Spinal cord (tissue), 10 donors: ENCODE measurements at places on chromosomes 5 and 9.
A peak's percentile ranks its signal among the peaks of the same experiment; 100 is the strongest.

- peak overlapping the region; percentile 84 for H3K4me3 ChIP-seq
- peak; percentile 25 for DNase-seq
- H3K4me1 ChIP-seq: peaks cover 21% of the 10 kb centered on the region
- no peaks in the 10 kb centered on the region for H3K36me3 ChIP-seq
These were observed 1.4 kb downstream of the ZSWIM6 start for GRCh38 chr5:61333321-61333953.

DNA sequence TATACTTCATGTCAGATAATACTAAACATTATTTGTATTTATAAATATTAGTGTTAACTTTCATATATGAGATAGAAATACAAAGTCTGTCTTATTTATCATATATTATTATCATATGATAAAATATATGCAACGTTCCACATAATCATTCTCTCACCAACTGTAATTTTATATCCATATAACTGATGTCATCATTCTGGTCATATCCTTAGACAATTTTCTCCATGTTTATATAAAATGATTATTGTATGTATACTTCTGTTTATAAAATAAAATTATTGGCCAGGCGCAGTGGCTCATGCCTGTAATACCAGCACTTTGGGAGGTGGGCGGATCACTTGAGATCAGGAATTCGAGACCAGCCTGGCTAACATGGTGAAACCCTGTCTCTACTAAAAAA, 2007.1 kb downstream of the EFNA5 start:
- no peak for DNase-seq
- no peak overlapping the region for H3K27ac ChIP-seq
- H3K4me1 ChIP-seq: no peaks in the 10 kb centered on the region
- H3K4me3 ChIP-seq: no peak overlapping the region

- no peaks in the 10 kb centered on the region for H3K36me3 ChIP-seq
- H3K4me1 ChIP-seq: peaks cover 10% of the 10 kb centered on the region
- DNase-seq: peak; percentile 86
- H3K4me3 ChIP-seq: no peak overlapping the region
- H3K27ac ChIP-seq: peak overlapping the region; percentile 30
These were observed 16.0 kb downstream of the ZNF462 start for GRCh38 chr9:106878934-106879333.

GRCh38 chr5:67192719-67193438, 3.7 kb downstream of the CD180 start:
- H3K27me3 ChIP-seq: no peaks in the 10 kb centered on the region
- no peak overlapping the region for H3K4me3 ChIP-seq
- H3K36me3 ChIP-seq: no peaks in the 10 kb centered on the region
- no peak for DNase-seq
- peak overlapping the region; percentile 3 for H3K27ac ChIP-seq

DNA sequence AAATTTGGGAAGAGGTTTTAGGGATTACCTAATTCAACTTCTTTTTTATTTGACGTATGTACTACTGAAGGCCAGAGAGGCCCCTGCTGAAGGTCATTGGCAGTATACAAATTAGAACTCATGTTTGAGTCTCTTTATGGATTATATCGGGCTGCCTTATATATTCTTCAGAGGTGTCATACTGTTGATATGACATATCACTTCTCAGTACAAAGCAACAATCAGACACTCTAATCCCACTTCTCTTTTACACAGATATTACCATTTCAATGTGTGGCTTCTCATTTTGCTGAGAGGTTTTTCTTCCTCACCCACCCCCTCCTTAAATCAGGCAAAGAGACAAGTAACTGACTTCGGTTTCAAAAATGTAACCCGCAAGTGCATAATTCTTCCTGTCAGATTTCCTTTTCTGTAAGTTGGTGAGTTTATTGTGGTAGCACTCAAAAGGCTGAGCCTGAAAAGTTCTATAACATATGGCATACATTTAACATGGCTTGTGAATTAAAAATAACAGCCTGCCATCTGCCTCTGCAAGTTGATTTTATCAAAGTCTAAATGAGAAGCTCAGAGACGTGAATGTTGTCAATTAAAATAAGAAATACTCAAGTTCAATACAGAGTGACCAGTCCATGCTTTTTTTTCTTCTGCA, 163.6 kb upstream of the RORB start:
- H3K27me3 ChIP-seq: no peaks in the 10 kb centered on the region
- no peaks in the 10 kb centered on the region for H3K36me3 ChIP-seq
- DNase-seq: no peak
- no peaks in the 10 kb centered on the region for H3K4me1 ChIP-seq
- no peak overlapping the region for H3K27ac ChIP-seq

- H3K36me3 ChIP-seq: no peaks in the 10 kb centered on the region
- H3K4me1 ChIP-seq: peaks cover 37% of the 10 kb centered on the region
- no peak overlapping the region for H3K4me3 ChIP-seq
- DNase-seq: no peak
These were observed 7.4 kb downstream of the WHRN start for GRCh38 chr9:114497727-114498382.

DNA sequence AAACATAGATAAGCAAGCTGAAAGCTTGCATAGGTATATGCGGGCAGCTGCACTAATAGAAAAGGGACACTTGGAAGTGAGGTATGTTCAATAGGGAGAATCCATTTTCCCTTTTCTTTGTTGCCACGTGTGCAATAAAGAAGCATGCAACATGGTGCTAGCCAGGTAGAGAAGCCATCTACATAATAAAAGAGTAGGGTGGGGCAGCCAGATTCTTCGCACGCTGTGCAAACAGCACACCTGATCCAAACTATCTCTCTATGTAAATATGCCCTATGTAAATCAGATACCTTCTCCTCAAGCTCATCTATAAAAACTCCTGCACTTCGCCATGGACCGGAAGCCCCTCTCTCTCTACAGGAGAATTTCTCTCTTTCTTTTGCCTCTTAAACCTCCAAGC, 91.9 kb upstream of the C9orf72 start:
- no peaks in the 10 kb centered on the region for H3K4me1 ChIP-seq
- no peak overlapping the region for H3K27ac ChIP-seq
- H3K27me3 ChIP-seq: no peaks in the 10 kb centered on the region
- no peak overlapping the region for H3K4me3 ChIP-seq
- no peaks in the 10 kb centered on the region for H3K36me3 ChIP-seq

DNA sequence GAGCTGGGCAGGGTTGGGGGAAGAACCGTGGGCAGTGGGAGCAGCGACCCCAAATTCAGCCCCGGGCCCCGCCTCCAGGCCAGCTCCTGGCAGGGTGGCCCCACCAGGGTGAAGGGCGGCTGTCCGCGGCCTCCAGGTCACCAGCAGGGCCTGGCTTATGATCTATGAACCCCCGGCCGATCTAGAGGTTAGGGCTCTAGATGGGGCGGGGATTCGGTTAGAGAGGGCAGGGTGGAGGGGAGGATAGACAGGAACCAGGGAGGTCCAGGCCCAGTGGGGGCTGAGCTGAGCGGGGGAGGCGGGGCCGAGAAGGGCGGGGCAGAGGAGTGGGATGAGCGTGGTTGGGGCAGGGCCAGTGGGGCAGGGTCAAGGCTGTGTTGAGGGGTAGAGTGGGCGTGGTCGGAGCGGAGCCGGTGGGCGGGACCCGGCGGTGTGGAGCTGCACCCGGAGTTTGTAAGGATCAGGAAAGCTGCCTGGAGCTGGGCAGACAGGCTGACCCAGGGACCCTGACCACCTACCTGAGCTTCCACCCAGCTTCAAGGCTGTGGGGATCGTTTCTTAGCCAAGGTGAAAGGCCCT, 29.3 kb upstream of the OBP2B start:
- peak; percentile 67 for DNase-seq
- H3K27me3 ChIP-seq: peaks cover 2% of the 10 kb centered on the region
- peak overlapping the region; percentile 26 for H3K4me3 ChIP-seq
- peaks cover 33% of the 10 kb centered on the region for H3K4me1 ChIP-seq

DNA sequence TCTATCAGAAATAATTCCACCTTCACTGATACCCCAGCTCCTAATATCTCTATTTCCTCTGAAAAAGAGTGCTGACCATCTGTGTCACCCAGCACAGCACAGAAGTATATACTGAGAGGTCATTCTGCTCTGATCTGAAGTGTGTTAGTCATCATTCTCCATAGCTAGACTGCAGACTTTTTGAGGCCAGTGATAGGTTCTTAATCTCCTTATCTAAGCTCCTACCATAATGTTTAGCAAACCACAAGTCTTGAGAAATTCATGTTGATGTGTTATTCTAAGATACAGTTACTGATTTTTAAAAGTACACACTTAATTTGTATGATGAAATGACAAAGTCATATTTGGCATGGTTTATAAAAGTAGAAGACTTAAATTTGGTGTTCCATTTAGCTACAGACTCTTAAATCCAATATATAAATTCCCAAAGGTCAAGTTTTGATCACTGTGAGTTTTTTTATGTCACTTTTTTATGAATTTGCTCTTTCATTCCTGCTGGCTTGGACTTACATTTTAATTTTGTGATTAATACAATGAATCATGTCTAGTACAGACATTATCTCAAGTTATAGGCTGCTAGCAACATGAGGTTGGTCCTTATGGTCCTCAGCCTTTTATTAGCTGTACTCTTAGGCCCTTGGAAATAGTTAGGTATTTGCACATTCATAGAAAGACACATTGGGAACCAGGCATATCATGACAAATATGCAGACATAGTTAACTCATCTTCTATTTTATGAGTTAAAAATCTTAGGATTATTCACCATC, 380.8 kb downstream of the EBF1 start:
- H3K27me3 ChIP-seq: no peaks in the 10 kb centered on the region
- no peaks in the 10 kb centered on the region for H3K4me1 ChIP-seq
- no peaks in the 10 kb centered on the region for H3K36me3 ChIP-seq
- H3K4me3 ChIP-seq: no peak overlapping the region
- H3K27ac ChIP-seq: no peak overlapping the region

- H3K4me3 ChIP-seq: peak overlapping the region; percentile 64
- DNase-seq: no peak
- H3K27ac ChIP-seq: no peak overlapping the region
These were observed 9.3 kb upstream of the TRIM36 start for GRCh38 chr5:115179030-115179393.

DNA sequence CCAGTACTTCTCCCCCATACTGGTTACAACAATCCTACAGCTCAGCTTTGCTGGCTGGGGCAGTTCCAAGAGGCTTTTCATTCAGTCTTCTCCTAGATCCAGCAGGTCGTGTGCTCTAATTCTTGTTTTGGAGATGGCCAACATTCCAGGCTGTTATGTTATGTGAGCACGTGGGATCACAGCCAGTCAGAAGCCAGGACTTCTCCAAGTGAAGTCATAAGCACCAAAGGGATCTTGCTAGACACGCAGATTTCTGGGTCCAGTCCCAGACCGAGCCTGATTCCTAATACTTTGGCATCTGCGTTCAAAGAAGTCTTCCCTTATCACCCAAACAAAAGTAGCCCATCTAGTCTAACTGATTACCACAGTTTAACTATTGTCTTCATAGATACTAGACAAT, 1.4 kb upstream of the LARP1 start:
- no peaks in the 10 kb centered on the region for H3K36me3 ChIP-seq
- H3K4me3 ChIP-seq: peak overlapping the region; percentile 67
- DNase-seq: no peak
- H3K4me1 ChIP-seq: peaks cover 20% of the 10 kb centered on the region
- no peaks in the 10 kb centered on the region for H3K27me3 ChIP-seq
- H3K27ac ChIP-seq: peak overlapping the region; percentile 94

DNA sequence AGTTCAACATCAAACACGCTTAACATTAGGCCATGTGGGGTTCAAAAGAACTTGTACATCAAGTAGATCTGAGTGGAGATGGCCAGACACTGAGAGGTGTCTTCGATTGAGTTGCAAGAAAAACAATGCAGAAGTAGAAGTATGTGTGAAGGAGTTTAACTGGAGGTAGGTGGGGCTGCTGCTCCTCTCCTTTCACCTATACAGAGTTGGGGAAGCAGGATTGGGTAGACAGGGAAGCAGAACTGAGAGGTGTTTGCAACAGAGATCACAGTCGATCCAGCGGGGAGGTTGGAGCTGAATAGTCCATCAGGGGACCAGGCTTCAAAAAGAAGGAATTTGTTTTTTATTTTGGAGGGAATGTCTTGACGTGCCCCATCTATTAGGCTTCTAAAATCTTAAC, 61.7 kb upstream of the SLC27A6 start:
- no peak for DNase-seq
- no peaks in the 10 kb centered on the region for H3K27me3 ChIP-seq
- H3K27ac ChIP-seq: no peak overlapping the region
- H3K4me1 ChIP-seq: no peaks in the 10 kb centered on the region
- H3K36me3 ChIP-seq: no peaks in the 10 kb centered on the region
- no peak overlapping the region for H3K4me3 ChIP-seq

DNA sequence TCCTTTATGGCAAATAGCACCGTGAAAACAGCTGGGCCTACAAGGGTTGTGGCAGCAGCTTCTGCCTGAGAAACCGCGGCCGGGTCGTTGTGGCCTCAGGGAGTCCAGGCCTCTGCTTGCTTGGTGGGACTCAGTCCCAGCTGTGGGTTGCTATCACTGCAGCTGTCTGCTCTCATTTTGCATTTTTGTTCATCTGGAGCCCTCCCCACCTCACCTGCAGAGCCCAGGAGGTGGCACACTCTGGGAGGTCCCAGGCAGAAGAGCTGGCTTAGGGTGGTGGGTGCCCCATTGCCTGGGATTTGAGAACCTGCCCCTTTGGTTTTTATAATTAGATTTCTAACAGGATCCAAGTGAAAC, 138.4 kb downstream of the GADD45G start:
- no peak overlapping the region for H3K27ac ChIP-seq
- DNase-seq: no peak
- no peak overlapping the region for H3K4me3 ChIP-seq
- peaks cover 33% of the 10 kb centered on the region for H3K4me1 ChIP-seq
- no peaks in the 10 kb centered on the region for H3K36me3 ChIP-seq

GRCh38 chr5:180631549-180632383, 17.6 kb downstream of the FLT4 start:
- peaks cover 6% of the 10 kb centered on the region for H3K4me1 ChIP-seq
- no peak overlapping the region for H3K27ac ChIP-seq
- H3K27me3 ChIP-seq: no peaks in the 10 kb centered on the region

GRCh38 chr9:129857207-129857606, 21.9 kb downstream of the USP20 start:
- H3K4me3 ChIP-seq: no peak overlapping the region
- H3K4me1 ChIP-seq: no peaks in the 10 kb centered on the region
- no peak for DNase-seq

GRCh38 chr9:89454498-89455355, 43.2 kb downstream of the SEMA4D start:
- peaks cover 24% of the 10 kb centered on the region for H3K36me3 ChIP-seq
- H3K27ac ChIP-seq: no peak overlapping the region
- H3K4me3 ChIP-seq: no peak overlapping the region
- no peak for DNase-seq
- no peaks in the 10 kb centered on the region for H3K27me3 ChIP-seq

DNA sequence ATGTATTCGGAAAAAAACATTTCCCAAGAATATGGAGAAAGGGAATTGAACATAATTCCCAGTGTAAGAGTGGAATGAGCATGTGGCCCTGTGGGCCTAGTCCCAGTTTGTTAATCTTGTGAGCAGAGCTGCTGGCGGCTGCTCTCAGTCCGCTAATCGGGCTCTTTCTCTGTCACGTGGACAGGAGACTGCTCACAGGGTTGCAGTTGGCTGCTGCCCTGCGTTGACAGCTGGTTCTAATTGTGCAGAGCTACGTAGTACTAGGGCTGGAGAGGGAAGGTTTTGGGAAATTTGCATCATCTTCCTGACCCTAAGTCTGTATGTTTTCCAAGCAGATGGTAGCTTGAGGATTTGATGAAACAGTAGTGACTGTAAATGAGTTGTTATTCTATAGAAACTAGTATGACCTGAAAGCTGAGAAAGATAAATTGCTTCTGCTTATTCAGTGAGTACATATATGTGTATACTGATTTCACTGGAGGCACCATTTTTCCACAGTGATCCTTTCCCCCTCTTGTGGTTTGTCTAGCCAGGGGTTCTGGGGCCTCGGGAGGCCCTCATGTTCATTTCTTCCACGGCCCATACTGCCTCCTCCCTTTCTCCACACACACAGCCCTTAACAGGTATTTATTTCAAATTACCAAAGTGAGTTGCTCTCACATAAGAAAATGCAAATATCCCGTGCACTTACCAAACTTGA, 100.6 kb downstream of the ANGPTL2 start:
- H3K27ac ChIP-seq: peak overlapping the region; percentile 79
- DNase-seq: peak; percentile 80
- H3K4me3 ChIP-seq: no peak overlapping the region
